Central memory CD8-positive, alpha-beta T cell (primary cell): ENCODE measurements at places on chromosomes 3 and 15.

- H3K36me3 ChIP-seq = peaks cover 2% of the 10 kb centered on the region
- peaks cover 49% of the 10 kb centered on the region for H3K27me3 ChIP-seq
- no peak overlapping the region for H3K4me3 ChIP-seq
- DNase-seq = no peak
- H3K4me1 ChIP-seq = peaks cover 5% of the 10 kb centered on the region
Measured at GRCh38 chr15:34691034-34691433, 63.8 kb downstream of the GJD2 start.

DNA sequence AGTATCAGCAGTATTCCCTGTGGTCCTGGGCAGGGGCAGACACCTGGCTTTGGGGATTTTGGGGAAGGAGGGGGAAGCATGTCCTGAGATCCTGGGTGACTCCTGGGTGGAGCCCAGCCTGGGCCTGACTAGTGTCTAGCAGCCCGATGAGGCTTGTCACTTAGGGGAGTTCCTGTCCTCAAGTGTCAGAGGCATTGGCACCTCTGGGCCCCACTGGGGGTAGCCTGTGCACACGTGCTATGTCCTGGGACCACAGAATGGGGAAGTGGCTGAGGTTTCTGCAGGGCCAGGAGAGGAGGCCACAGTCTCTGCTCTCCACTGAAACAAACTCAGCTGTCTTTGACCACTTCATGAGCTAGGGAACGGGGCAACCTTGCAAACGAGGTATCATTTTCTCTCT is 31.5 kb upstream of the ADCY5 start:
- H3K4me3 ChIP-seq = no peak overlapping the region
- no peak overlapping the region for H3K27ac ChIP-seq
- no peak for DNase-seq
- H3K4me1 ChIP-seq = no peaks in the 10 kb centered on the region
- peaks cover 67% of the 10 kb centered on the region for H3K27me3 ChIP-seq

DNA sequence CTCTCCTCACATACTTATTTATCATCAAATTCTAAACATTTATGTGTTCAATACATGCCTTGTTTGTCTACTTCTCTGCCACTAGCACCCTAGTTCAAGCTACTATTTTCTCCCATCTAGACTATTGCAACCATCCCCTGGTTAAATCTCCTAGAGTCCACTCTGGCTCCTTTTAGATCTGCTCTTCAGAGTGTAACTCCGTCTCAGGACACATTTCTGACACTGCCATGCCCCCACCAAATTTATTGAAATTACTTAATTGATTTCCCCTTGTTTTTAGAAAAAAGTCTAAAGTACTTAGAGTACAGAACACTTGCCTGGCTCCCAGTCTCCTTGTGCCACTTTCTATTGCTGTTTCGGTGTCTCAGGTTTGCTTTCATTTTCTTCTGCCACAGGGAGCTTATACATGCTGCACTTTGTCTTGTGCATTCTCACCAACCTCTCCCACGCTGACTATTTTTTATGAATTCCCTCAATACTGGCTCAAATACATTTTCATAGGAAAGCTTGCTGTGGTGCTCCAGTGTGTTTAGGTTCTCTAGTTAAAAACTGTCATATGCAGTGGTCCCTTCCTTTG is 792.3 kb downstream of the DIPK2A start:
- H3K36me3 ChIP-seq = no peaks in the 10 kb centered on the region
- H3K27me3 ChIP-seq = no peaks in the 10 kb centered on the region
- no peak for DNase-seq
- no peak overlapping the region for H3K4me3 ChIP-seq
- no peak overlapping the region for H3K27ac ChIP-seq
- no peaks in the 10 kb centered on the region for H3K4me1 ChIP-seq

GRCh38 chr15:67085237-67085817 is 19.9 kb downstream of the SMAD3 start:
- H3K27me3 ChIP-seq = no peaks in the 10 kb centered on the region
- H3K36me3 ChIP-seq = peaks cover 10% of the 10 kb centered on the region
- DNase-seq = no peak
- peak overlapping the region; percentile 69 for H3K27ac ChIP-seq
- peaks cover 97% of the 10 kb centered on the region for H3K4me1 ChIP-seq
- peak overlapping the region; percentile 76 for H3K4me3 ChIP-seq

GRCh38 chr3:24550588-24550987 is 55.9 kb upstream of the THRB start:
- no peak overlapping the region for H3K27ac ChIP-seq
- no peaks in the 10 kb centered on the region for H3K4me1 ChIP-seq
- H3K4me3 ChIP-seq = no peak overlapping the region
- no peaks in the 10 kb centered on the region for H3K27me3 ChIP-seq
- no peak for DNase-seq

DNA sequence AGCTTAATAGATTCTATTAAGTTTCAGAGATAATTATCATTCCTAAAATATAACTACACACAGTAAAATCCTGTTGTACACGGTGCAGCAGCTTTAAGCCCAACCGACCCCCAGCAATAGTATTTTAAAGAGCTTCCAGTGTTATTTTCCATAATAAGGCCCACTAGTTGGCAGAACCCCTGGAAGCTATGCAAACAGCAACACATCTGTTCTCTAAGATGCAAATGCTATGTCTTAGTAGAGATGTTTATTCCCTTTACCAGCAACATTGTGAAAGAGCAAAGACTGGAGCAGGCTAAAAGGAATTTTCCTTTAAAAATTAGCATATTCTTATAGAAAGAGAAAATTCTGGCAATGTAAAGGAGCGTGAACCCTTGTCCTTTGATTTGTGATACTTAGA is 819.7 kb upstream of the ALCAM start:
- H3K27me3 ChIP-seq = no peaks in the 10 kb centered on the region
- no peak overlapping the region for H3K27ac ChIP-seq
- H3K4me3 ChIP-seq = no peak overlapping the region
- no peaks in the 10 kb centered on the region for H3K36me3 ChIP-seq
- no peaks in the 10 kb centered on the region for H3K4me1 ChIP-seq
- no peak for DNase-seq

DNA sequence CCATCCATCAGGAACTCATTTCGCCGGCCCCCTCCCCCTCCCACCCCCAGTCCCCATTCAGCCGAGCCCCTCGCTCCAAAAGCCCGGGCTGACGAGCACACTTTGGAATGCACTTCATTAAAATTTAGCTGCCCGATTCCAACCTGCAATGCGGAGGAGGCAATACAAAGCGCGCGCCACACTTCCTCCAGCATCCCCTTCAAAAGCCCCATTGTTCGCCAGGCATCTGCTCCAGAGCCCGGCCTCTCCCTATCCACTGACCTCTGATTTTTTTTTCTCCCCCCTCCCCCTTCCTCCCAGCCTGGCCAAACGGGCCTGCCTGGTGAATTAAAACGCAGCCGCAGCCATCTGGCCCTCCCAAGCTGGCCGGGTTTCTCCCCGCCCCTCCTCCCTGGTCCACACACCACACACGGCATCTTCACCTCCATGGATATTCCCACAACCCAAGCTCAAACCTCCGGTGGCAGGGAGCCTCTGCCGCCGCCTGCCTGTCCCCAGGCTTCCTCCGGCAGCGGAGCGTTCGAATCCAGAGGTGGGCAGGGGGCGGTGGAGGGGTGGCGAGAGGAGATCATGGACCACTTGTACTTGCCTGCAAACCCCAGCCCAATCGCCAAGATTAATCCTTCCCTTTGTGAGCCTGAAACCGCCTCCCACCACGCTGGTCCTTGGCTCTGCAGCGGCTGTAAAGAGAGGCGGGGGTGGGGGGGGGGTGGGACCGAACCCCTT is 441.3 kb downstream of the MAGI1 start:
- no peaks in the 10 kb centered on the region for H3K4me1 ChIP-seq
- H3K4me3 ChIP-seq = no peak overlapping the region
- H3K27me3 ChIP-seq = peaks cover 10% of the 10 kb centered on the region
- DNase-seq = no peak
- H3K36me3 ChIP-seq = no peaks in the 10 kb centered on the region
- no peak overlapping the region for H3K27ac ChIP-seq

GRCh38 chr3:135565546-135565945 is 400.0 kb upstream of the PPP2R3A start:
- H3K4me1 ChIP-seq = no peaks in the 10 kb centered on the region
- no peak overlapping the region for H3K27ac ChIP-seq
- no peak for DNase-seq
- no peaks in the 10 kb centered on the region for H3K36me3 ChIP-seq
- no peak overlapping the region for H3K4me3 ChIP-seq
- H3K27me3 ChIP-seq = no peaks in the 10 kb centered on the region

GRCh38 chr3:14204515-14205284 is 26.1 kb downstream of the LSM3 start:
- H3K27me3 ChIP-seq = no peaks in the 10 kb centered on the region
- H3K4me1 ChIP-seq = peaks cover 6% of the 10 kb centered on the region
- no peak for DNase-seq
- no peak overlapping the region for H3K27ac ChIP-seq
- peaks cover 5% of the 10 kb centered on the region for H3K36me3 ChIP-seq

- H3K27me3 ChIP-seq = peaks cover 43% of the 10 kb centered on the region
- H3K36me3 ChIP-seq = peaks cover 1% of the 10 kb centered on the region
- no peak overlapping the region for H3K27ac ChIP-seq
Measured at GRCh38 chr3:53554559-53555067, 60.2 kb downstream of the CACNA1D start.

GRCh38 chr3:141392897-141393734 is 24.8 kb downstream of the ZBTB38 start:
- H3K36me3 ChIP-seq = no peaks in the 10 kb centered on the region
- no peak overlapping the region for H3K4me3 ChIP-seq
- no peak for DNase-seq

DNA sequence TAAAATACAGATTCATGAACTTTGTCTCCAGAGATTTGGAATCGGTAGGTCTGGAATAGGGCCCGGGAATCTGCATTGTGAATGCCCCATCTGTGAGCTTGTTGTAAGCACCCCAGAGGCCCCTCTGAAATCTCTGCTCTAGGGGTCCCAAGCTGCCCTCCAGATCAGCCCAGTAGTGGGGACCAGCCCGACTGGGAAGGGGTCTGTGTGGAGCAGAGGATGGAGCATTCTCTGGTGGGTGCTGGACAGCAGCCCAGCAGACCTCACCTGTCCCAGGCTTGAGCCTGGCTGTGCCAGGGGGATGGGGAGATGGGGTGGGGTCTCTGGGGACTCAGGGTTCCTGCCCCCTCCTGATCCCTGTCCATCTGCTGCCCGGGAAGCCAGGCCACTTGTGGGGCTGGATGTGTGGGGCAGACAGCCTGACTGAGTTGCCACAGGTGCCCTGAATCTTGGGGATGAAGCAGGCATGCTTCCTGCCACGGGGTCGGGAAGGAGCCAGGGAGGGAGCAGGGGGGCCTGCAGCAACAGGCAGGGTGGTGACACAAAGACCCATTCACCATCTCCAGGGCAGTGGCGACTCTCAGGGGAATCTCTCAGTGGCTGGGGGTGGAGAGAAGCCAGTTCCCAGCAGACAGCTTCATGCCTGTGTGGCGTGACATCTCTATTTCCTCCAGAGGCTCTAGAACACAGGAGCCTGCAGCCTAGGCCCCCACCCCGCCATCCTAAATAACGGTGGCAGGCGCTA is 99.3 kb downstream of the WNT7A start:
- H3K36me3 ChIP-seq = no peaks in the 10 kb centered on the region
- H3K4me3 ChIP-seq = no peak overlapping the region
